ENCODE measurements at places on chromosomes 7 and 10.

DNA sequence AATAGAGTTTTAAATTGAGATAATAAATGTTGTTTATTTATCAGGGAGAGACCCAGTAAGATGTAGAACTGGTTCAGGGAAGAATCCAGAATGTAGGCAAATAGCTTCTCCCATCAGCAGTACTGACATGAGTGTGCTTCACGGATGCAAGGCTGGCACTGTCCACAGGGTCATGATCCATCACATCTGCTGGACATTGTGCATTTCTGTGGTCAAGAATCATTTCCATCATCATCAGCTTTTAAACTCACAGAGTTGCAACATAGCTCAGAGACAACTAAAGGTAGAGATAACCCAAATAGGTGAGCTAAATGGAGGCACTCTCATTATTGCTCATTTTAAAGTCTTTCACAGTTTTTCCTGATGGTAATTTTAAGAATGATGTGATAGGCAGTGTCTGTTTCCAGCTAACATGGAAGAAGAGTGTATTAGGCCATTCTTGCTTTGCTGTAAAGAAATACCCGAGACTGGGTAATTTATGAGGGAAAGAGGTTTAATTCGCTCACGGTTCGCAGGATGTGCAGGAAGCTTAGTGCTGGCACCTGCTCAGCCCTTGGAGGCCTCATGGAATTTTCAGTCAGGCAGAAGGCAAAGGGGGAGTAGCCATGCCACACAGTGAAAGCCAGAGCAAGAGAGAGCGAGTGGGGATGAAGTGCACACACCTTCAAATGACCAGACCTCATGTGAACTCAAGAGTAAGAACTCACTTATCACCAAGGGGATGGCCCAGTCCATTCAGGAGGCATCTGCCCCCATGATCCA lies 80.8 kb downstream of the INPP5A start:
- no peak for DNase-seq

DNA sequence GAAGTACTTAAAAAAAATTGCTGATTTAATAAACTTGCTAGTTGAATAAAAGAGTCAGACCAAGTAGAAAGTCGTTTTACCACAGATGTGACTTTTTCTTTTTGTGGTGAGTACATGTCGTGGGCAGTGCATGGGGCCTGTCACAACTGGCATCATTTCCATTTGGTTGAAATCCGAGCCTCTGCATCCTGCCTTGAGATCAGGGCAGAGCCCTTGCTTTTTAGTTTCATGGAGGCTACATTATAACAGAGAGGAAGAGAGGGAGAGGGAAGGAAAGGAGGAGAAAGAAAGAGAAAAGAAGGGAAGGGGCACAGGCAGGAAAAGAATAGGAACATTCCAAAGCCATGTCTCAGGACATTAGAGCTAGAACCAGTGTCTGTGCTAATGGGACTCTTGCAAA lies 20.4 kb upstream of the INSYN2A start:
- no peak for DNase-seq

DNA sequence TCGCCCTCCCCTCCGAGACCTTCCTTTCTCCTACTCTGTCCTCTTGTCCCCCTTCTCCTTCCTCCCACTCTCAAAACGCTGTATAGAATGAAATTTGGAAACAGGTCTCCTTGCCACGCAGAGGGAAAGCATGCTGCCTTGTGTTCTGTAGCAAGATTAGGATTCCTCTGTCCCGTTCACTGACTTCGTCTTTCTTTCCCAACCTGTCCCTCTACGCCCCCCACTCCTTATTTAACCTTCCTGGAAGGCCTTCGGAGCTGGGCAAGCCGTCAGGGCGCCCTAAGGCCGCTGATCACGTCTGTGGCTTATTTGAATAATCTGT lies 1.3 kb downstream of the HOXA9 start:
- no peak for DNase-seq

DNA sequence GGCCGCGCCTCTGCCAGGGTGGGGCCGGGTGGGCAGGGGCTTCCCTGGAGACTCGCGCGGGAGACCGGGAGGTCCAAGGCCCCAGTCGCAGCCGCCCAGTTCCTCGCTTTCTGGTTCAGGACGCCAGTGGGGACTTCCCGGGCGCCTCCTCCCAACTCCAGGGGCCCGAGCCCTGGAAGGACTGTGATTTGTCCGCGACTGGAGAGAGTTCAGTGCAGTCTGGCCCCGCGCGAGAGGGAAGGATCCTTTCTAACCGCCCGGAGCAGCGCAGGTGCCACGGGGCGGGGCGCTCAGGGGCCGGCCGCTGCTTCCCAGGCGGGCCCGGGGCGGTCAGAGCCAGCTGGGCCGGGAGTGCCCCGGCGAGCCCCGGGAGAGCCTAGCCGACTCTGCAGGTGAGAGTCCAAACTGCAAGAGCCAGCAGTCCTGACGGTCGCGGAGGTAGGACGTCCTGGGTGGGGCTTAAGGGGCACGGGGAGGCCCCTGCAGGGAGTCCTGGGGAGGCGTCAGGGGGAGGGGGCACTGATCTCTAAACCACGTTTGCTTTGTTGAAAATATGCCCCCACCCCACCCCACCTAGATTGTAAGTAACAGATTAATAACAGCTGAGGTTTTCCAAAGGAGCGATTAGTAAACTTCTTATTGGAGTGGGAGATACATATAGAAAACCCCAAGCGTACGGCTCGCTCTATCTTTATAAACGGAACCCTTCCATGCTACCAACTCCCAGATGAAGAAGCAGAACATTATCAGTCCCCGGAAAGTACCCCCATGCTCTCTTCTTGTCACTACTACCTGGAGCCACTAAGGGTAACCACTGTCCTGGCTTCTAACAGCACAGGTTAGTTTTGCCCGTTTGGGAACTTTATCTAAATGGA lies 8.2 kb downstream of the NKX2-3 start:
- DNase-seq = no peak

DNA sequence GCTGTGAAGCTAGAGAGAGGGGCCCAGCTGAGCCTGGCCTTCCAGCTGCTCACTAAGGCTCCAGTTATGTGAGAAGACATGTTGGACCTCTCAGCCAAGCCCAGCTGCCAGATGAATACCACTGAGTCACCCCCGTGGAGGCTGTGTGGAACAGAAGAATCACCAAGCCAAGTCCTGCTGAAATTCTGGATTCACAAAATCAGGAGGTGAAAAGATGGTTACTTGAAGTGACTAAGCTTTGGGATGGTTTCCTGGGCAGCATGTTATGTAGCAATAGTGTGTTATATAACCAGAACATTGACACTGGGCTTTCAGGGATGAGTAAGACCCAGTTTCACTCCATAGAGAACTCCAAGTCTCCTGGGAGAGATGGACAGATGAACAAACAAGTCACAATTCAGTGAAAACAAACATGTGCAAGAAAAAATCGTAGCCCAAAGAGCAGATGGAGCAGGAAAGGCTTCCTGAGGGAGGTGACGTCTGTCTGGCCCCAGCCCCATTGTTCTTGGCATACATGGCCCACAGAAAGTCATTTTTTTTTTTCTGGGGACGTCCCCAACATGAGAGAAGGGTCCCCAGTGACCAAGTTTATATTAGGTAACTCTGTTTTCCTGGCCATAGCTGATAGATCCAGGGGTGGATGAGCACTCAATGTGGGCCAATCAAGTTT lies 64.1 kb upstream of the PDZD8 start:
- DNase-seq = no peak

- no peak for DNase-seq
These were observed 31.9 kb downstream of the ARL4A start for GRCh38 chr7:12719141-12719919.

- DNase-seq = no peak
These were observed 9.9 kb upstream of the TM9SF3 start for GRCh38 chr10:96596422-96597407.

GRCh38 chr7:154373956-154374355 lies 321.8 kb downstream of the DPP6 start:
- DNase-seq = no peak

GRCh38 chr7:1142051-1142635 lies 17.9 kb downstream of the ZFAND2A start:
- DNase-seq = no peak

GRCh38 chr10:18438361-18439126 lies 212.8 kb downstream of the NSUN6 start:
- DNase-seq = no peak

- DNase-seq = no peak
These were observed 55.8 kb upstream of the KIF5B start for GRCh38 chr10:32112055-32112454.

- no peak for DNase-seq
These were observed 89.9 kb downstream of the KAT6B start for GRCh38 chr10:74916283-74916682.

DNA sequence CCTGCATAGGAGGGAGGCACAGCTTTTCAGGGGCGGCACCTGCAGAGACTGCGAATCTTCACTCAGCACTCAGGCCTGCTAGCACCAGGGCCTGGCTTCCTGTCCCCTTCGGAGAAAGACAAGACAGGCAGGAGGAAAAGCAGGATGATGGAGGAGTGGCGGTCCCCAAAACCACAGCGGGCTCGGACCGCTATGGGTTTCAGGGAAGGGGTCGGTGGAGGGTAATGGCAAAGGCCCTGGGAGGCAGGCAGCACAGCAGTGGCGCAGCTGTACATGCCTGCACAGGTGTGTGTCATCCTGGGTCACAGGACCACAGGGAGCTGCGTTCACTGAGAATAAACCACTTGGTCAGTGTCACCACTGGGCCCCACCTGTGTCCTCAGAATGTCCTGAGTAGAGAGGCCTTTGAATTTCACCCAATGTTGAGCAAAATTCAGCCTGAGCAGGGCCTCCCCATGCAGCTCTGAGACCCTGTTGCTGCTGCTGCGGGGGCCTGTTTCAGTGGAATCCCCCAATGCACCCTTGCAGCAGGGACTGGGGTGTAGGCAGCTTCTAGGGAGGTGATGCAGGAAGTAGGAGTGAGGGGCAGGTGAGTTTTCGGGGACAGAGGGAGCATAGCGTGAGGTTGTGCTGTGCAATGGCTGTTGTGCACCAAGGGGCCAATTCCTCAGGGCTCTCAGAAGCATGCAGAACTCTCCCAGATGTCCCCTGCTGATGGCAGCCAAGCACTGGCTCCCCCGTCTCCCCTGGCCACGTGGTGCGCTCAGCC lies 90.6 kb upstream of the PPP2R2D start:
- no peak for DNase-seq

GRCh38 chr7:90763108-90763507 lies 167.0 kb downstream of the CDK14 start:
- DNase-seq = no peak

DNA sequence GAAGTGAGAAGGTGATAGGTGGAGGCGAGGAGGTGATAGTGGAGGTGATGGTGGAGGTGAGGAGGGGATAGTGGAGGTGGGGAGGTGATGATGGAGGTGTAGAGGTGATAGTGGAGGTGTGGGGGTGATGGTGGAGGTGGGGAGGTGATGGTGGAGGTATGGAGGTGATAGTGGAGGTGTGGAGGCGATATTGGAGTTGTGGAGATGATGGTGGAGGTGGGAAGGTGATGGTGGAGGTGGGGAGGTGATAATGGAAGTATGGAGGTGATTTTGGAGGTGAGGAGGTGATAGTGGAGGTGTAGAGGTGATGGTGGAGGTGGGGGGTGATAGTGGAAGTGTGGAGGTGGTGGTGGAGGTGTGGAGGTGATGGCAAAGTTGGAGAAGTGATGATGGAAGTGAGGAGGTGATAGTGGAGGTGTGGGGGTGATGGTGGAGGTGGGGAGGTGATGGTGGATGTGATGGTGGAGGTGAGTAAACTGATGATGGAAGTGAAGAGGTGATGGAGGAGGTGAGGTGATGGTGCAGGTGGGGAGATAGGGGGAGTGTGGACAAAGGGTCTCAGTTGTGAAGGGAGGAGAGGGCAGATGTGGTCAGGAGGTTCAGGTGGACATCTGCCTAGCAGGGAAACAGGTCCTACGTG lies 36.6 kb downstream of the ADCY1 start:
- no peak for DNase-seq

DNA sequence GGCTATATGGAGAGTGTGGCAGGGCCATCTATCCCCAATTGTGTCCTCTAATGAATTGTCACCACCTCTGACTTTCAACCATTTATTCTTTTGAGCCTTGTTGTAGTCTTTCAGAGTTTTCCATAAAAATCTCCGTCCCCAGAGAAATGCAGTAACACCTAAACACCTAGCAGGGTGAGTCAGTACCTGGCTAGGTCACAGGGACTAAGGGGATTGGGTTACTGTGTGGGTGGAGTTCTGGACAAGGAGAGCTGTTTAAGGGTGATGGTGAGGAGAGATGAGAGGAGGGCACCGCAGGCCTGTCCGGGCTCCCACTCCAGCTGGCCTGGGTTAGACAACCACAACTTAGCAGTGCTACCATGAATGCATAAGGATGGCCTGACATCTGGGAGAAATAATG lies 186.2 kb upstream of the LYZL1 start:
- no peak for DNase-seq

- DNase-seq = no peak
These were observed 62.9 kb downstream of the MGAM2 start for GRCh38 chr7:142174441-142174840.

GRCh38 chr7:16051561-16052255 lies 365.2 kb upstream of the MEOX2 start:
- no peak for DNase-seq

GRCh38 chr7:66627151-66627681 lies 1.5 kb upstream of the KCTD7 start:
- DNase-seq = no peak

GRCh38 chr7:24576171-24577025 lies 3.1 kb downstream of the PALS2 start:
- DNase-seq = peak; percentile 41

- DNase-seq = no peak
These were observed 57.0 kb downstream of the P4HA1 start for GRCh38 chr10:73039635-73040034.

GRCh38 chr10:100027416-100027815 lies 17.7 kb upstream of the DNMBP start:
- no peak for DNase-seq
